ENCODE measurements at places on chromosomes 7 and 10.

DNA sequence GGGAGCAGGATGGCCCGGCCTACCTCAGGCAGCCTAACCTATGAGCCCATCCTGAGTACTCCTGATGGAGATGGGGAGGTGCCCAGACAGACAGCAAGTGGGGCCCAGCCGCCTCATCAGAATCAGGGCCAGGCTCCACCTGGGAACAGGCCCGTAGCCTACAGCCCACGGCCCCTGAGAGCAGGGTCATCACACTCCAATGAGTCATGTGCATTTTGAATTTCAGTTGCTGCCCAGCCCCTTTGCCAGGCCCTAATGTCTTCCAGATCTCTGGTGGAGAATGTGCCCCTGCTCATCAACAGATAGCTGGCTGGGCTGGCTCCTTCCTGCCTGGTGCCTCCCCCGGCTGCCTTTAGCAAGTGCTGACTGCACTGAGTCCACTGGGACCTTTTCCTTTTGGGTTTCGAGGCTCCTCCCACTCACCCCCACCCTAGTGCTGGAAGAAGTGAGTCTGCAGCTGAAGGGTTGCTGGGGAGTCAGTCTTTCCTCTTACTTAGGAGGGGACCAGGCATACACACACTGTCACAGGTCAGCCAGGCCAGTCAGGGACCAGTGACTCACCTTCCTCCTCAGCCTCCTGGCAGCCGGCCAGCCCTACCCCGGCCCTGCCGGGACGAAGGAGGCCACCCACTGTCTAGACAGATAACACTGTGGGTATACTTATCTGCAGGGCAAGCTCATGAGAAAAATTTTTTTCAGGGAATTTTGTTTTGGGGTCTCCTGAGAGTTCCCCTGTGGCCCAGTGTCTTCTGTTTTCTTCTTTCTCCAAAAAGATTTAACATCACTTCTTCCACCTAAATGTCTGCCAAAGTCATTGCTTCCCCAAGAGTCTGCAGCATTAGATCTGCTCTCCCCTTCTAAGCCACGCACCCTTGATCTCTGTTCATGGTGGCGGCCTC lies 9.1 kb upstream of the ASIC3 start:
- no peak for DNase-seq

DNA sequence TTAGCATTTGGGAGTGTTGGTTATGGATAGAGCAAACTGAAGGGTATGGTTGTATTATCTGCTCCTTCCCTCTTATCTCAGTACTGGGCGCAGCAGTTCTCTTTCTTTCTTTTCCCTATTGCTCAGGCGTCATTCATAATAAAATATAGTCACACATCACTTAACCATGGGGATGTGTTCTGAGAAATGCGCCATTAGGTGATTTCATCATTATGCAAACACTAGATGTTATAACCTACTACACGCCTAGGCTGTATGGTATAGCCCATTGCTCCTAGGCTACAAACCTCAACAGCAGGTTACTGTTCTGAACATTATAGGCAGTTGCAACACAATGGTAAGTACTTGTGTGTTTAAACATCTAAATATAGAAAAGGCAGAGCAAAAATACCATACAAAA lies 401.7 kb downstream of the EXOC4 start:
- no peak for DNase-seq

- DNase-seq: no peak
Measured at GRCh38 chr7:27251136-27251651, 8.6 kb downstream of the EVX1 start.

GRCh38 chr7:2154121-2154520 lies 78.6 kb downstream of the MAD1L1 start:
- no peak for DNase-seq

- DNase-seq: no peak
Measured at GRCh38 chr7:20980668-20981264, 194.1 kb upstream of the SP8 start.

GRCh38 chr7:126727930-126728391 lies 524.8 kb downstream of the GRM8 start:
- DNase-seq: no peak

DNA sequence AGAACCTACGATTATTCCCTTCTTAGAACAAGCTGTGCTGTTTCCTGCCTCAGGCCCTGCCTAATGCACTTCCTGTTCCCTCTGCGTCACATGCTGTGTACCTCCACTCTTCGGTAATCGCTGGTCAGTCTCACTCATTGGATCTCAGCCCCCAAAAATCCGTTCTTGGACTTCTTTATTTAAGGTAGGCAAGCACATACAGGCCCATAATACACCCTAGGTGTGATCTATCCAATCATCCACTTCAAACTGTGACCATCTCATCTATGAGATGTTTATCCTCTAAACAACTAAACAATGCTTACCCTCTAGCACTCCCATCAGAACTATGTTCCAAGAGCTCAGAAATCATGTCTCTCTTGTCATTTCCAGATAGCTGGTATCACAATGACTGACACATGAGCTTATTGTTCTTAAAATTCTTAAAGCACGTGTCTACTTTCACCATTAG lies 83.9 kb downstream of the CADPS2 start:
- no peak for DNase-seq

GRCh38 chr10:26357203-26357602 lies 80.9 kb upstream of the APBB1IP start:
- DNase-seq: no peak

DNA sequence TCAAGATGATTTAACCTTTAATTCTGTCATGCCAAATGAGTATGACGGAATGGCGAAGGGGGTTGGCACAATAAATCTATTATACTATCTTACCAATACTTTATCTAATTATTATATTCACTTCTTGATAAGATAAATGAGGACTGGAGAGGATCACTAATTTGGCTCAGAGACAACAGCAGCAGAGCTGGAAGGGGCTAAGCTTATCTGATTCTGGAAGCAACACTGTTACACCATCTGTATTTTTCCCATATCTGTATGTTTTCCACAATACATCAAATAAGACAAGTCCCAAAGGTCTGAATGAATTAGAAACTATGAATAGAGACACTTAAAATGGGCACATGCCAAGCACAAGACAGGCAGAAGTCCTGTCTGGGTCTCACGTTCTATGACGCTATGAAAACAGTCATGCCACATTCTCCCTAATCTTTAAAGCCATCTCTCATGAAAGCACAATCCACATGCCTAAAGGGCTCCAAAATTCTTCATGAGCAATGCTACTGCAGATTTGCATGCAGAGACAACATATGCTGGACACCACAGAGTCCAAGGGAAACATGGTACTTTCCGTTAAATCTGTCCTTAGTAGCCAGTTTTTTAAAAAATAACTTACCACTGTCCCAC lies 88.3 kb downstream of the SLC25A13 start:
- DNase-seq: no peak

DNA sequence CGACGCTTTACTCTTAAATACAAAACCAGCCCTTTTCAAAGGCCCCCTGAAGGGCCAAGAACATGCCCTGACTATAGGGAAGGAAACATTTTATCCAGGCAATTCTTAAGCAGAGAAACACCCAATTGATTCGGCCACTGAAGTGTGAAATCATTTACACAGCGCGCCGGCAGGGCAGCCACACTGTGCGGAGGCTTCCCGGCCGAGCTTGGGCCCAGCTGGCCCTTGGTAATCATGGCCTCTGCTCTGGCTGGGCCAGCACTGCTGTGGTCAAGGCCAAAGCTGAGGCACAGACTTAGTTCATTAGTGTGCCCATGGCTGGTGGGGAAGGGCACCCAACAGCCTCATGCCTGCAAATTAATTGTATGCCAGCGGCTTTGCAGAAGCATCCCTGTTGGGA lies 143.7 kb upstream of the HABP2 start:
- no peak for DNase-seq

GRCh38 chr7:70849580-70850235 lies 282.2 kb upstream of the GALNT17 start:
- DNase-seq: no peak

DNA sequence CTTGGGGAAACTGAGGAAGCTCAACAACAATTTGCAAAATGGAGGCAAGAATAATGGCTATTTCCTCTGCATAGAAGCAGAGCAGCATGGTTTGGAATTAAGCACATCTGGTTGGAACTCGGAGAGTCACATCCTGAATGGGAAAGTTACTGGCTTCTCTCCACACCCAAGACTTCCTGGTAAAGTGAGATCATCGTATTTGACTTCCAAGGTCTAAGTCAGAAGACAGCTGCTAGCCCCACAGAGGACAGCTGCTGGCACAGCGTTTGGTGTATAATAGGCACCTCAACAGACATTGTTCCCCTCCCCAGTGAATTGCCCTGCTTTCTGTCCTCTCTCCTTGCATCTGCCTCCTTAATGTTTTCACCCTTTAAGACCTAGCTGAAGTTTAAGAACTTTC lies 37.0 kb upstream of the NRF1 start:
- no peak for DNase-seq

- no peak for DNase-seq
Measured at GRCh38 chr7:34260279-34260678, 354.9 kb downstream of the BMPER start.

- no peak for DNase-seq
Measured at GRCh38 chr7:115812794-115813193, 217.8 kb downstream of the TFEC start.

- no peak for DNase-seq
Measured at GRCh38 chr7:125592331-125592730, 662.7 kb upstream of the POT1 start.

- no peak for DNase-seq
Measured at GRCh38 chr7:138247568-138248333, 171.5 kb downstream of the AKR1D1 start.

- peak; percentile 95 for DNase-seq
Measured at GRCh38 chr7:129779602-129780256, 168.2 kb downstream of the NRF1 start.

GRCh38 chr7:158067219-158067930 lies 520.2 kb downstream of the PTPRN2 start:
- DNase-seq: peak; percentile 86

- DNase-seq: no peak
Measured at GRCh38 chr7:19747740-19748339, 25.6 kb downstream of the TMEM196 start.

DNA sequence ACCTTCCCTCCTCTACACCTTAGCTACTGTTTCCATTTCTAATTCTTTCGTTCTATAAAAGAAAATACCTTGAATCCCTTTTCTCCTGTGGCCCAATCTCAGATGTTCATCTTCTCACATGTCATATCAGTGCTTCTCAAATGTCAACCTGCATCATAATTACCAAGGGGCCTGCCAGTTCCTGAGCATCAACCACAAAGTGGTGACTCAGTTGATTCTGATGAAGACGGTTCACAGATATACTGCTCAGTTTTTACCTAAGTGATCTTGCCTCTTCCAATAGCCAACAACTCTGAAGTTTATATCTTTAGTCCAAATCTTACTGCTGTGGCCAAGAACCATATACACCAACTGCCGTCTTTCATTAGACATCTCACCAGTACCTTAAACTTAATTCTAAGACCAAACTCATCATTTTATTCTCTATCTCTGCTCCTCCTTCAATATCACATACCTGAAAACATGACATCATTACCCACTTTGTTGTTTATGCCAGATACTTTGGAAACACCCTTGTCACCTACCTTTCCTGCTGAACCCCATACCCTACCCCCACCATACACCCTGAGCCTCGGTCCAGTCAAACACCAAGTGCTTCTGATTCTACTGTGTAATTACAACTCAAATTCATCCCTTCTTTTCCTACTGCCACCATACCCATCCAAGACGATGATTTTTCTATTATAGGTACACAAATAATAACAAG lies 115.5 kb downstream of the LMBR1 start:
- no peak for DNase-seq

GRCh38 chr7:30349816-30350215 lies 65.4 kb downstream of the ZNRF2 start:
- no peak for DNase-seq

GRCh38 chr7:618539-619367 lies 99.1 kb upstream of the PDGFA start:
- no peak for DNase-seq

DNA sequence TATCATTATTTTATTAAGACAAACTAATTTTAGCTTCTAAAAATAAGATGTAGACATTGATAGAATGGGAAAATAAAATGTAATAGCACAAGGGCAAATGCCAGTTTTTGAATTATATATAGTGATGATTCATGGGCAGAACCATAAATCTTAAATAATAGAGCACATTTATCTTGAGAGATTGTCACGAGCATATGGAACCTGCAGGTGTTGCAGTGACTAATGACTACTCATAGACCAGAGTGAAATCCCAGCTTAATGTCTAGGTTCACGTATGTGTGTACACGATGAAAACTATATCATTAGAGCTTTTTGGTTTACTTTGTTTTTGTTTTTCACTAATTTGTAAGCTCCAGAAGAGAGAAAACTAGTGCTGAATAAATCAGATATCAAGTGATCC lies 150.2 kb upstream of the CACNA2D1 start:
- peak; percentile 36 for DNase-seq

- no peak for DNase-seq
Measured at GRCh38 chr10:80081801-80082750, 3.6 kb downstream of the TMEM254 start.

DNA sequence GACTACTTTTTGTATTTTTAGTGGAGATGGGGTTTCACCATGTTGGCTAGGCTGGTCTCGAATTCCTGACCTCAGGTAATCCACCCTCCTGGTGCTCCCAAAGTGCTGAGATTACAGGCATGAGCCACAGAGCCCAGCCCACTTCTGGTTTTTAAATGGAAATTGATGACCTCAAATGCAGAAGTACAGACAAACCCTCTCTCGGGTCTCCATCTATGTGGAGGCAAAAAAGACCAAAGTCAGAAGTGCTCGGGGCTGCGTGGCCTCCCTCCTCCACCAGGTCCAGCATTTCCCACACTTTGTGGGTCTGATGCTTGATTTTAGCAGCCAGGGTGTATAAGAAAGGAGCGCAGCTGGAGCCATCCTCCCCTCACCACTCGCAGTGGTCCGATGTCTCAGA lies 187.3 kb upstream of the AUTS2 start:
- DNase-seq: no peak

GRCh38 chr10:102421507-102421756 lies 796 bp downstream of the FBXL15 start:
- no peak for DNase-seq

DNA sequence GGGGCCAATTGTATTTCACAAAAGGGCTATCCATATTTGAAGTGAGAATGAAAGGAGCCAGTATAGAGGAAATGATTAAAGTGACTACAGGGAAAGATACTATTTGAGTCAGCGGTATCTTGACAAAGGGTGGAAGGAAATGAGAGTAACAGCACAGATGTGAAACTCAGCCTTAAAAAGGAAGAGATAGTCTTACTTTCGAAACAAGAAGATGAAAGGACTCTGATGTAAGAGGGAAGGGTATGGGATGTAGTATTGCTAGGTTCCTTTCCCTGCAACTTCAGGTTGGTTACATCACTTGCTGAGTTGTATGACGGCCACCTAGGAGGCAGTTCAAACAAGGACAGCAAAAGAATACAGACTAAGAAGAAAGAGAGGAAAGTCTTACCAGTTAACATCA lies 13.7 kb downstream of the CISD1 start:
- no peak for DNase-seq

GRCh38 chr7:111871283-111871682 lies 309.0 kb upstream of the IMMP2L start:
- no peak for DNase-seq

- no peak for DNase-seq
Measured at GRCh38 chr7:149053885-149054284, 25.6 kb upstream of the PDIA4 start.

- DNase-seq: no peak
Measured at GRCh38 chr10:86655596-86655995, 1.2 kb downstream of the OPN4 start.

- DNase-seq: no peak
Measured at GRCh38 chr10:59271160-59271559, 91.2 kb downstream of the FAM13C start.

GRCh38 chr10:48606530-48607355 lies 1.9 kb upstream of the ARHGAP22 start:
- DNase-seq: no peak

Measured in NCI-H187 (cell line).